Cardiac ventricle fibroblast (primary cell): ENCODE measurements at places on chromosomes 16 and 17. TPM values are rescaled to one million over a fixed set of nuclear protein-coding genes. Genes with fewer than 3 reads are reported as not detected.

PKD1 gene
- total RNA-seq = 85.9 and 91.5 TPM in 2 replicates

CNTNAP4 gene
- 0.05 TPM in 1 of 2 replicates, not detected in the other for total RNA-seq

FAM20A gene
- total RNA-seq = 62.7 and 70.0 TPM in 2 replicates

CCL15 gene
- not detected in 2 replicates for total RNA-seq

CCL14 gene
- total RNA-seq = 1.5 and 7.8 TPM in 2 replicates

KRT12 gene
- not detected in 2 replicates for total RNA-seq

PPY gene
- total RNA-seq = not detected in 2 replicates

RDM1 gene
- 1.1 TPM in 1 of 2 replicates, not detected in the other for total RNA-seq

ZP2 gene
- total RNA-seq = not detected in 2 replicates
